ENCODE measurements at places on chromosomes 12 and 14.

DNA sequence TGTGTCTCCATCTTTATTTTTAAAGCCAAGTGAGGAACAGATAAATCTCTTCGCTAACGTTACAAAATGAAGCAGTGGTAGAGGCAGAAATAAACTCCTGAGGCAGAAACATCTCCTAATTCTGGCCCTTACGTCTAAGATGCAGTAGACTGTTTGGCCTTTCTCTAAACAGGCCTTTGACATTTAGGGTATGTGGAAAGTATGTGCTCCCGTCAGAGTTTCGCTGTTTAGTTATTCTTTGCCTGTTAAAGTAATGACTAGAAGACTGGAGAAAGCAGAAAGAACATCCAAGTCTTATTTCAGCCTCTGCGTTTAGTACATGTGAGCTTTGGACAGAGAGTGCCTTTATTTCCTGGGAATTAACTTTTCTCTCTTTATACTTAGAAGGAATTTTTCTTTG is 216.6 kb downstream of the RAD51B start:
- DNase-seq: no peak

DNA sequence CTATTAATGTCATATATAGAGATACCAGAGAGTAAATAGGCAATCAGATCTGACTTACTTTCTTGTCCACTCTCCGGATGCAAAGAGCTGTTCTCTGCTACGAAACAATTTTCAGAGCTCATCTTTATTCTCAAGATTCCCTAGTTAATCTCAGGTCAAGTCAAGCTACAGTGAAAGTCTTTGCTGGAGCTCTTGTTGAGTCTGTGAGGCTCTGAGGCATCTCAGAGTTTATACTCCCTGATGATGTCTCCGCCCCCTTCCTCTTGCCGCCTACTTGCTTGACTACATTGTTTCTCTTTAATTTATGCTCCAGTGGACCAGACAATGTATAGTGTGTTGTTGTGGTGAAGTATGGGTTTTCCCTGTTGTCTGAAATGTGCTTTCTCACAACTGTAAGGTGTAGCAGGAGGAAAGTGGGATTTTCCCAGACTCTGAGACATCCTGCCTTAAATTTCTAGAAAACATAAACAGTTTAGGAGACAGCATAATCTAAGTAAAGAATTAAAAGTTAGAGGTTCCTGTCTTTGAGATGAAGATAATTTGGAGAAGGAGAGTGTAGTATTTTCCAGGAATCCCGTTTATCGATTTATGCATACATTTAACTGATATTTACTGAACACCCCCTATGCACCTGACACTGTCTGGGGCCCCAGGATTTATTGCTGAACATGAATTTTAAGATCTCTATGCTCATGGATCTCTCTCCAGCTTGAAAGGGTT is at the start of gene CD69:
CD69 (minus strand) TSS at position 203 of the 720 bp plus-strand sequence; CDS start at position 122, 81 bp downstream.
- DNase-seq: no peak

DNA sequence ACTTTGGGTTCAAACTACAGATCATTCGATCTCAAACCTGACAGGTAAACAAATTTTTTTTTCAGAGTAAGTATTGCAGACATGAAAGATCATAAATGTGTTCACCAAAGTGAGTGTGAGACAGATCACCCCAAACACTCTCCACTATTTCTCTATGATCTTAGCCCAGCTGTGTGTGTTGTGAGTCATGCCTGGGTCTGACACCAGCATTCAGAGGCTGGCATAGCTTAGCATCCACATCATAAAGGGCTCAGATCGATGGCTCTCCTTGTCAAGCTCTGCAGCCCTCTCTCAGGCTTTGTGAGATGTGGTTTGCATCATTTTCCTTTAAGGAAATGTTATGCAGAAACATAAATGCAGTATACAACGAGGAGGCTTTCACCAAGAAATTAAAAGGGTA is 164.9 kb downstream of the ETV6 start:
- no peak for DNase-seq

DNA sequence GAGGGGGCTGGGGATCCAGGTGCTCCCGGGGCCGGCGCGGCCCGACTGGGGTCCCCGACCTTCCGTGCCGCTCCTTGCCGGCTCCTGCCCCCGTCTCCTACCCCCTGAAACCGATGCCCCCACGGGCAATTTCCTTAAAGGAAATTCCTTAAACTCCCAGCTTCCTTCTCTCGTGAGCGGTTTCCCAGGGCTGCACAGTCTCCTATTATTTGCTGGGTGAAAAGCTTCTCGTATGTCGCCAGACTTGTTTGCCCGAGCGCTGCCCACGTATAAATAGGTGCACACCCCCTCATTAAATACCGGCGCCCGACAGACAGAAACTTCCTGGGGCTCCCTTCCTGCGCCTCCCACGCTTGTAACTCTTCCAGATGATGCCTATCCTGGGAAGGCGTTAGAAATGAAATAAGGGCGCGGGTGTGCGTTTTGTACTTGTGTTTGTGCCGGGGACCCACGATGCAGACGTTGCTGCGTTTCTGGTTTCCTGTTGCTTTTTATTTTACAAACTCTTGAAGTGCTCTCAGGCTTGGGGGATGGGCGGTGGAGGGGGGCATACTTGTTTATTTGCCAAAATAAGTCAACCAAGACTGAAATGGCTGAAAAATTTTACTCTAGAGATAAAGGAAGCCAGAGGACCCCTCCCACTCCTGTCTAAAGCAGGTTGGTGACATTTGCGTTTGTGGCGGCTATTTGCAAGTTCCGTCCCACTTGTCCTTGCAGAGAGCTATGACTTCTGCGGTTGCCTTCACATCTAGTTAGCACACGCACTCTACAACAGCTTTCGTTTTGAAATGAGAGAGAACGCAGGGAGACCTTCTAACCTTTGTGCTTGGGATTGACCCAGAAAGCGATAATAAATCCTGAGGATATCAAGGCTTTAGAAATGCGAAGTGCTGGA is 1.0 kb downstream of the HIP1R start:
- no peak for DNase-seq

GRCh38 chr12:130872179-130873096 is 572 bp downstream of the RAN start:
- peak; percentile 46 for DNase-seq

GRCh38 chr12:93790472-93791152 is 113.4 kb downstream of the CRADD start:
- no peak for DNase-seq

GRCh38 chr12:80234667-80235066 is 135.3 kb downstream of the OTOGL start:
- no peak for DNase-seq

DNA sequence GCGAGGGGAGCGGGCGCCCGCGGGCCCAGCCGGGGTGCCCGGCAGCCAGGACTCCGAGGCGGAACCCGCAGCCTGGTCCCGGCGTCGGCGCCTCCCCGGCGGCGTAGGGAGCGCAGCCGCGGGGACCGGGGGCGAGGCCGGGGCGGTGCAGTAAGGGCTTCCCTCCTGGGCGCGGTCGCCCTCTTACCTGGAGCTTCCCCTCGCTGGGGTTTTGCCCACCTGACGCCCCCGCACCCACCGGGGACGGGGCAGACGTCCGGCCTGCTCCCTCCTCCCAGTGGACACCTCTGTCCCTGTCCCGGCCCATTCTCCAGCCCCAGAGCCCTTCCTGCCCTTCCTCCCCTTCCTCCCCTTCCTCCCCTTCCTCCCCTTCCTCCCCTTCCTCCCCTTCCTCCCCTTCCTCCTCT is 413 bp upstream of the TUBA1C start:
- no peak for DNase-seq

- no peak for DNase-seq
Measured at GRCh38 chr14:103370087-103370486, 15.1 kb upstream of the MARK3 start.

GRCh38 chr12:103050273-103050672 is 92.8 kb downstream of the ASCL1 start:
- no peak for DNase-seq

DNA sequence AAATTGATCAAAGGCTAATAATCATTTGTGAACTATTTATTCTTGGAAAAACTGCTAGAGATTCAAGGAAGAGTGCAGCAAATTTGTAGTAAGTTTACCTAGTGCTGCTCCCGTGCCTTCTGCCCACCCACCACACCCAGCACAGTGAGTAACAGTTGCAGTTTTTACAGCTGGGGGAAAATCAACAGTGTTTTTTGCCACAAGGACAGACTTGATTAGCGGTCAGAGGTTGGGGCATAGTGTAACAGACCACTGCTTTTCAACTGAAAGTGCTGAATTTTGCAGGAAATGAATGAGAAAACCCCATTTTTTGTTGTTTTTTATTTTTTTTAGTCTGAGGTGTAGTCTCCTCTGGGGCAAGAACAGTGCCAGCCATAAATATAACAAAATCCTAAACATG is 7.5 kb upstream of the KLRK1 start:
- DNase-seq: no peak

DNA sequence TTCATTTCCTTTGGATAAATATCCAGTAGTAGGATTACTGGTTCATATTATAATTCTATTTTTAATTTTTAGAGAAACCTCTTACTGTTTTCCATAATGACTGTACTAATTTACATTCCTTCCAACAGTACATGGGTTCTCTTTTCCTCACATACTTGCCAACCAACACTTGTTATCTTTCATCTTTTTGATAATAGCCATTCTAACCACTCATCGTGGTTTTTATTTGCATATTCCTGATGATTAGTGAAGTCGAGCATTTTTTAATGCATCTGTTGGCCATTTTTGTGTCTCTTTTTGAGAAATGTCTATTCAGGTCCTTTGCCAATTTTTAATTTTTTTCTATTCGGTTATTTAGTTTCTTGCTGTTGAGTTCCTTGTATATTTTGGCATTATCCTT is 457.7 kb upstream of the PDE3A start:
- DNase-seq: no peak

GRCh38 chr14:91473046-91473445 is 37.1 kb downstream of the PPP4R3A start:
- no peak for DNase-seq

DNA sequence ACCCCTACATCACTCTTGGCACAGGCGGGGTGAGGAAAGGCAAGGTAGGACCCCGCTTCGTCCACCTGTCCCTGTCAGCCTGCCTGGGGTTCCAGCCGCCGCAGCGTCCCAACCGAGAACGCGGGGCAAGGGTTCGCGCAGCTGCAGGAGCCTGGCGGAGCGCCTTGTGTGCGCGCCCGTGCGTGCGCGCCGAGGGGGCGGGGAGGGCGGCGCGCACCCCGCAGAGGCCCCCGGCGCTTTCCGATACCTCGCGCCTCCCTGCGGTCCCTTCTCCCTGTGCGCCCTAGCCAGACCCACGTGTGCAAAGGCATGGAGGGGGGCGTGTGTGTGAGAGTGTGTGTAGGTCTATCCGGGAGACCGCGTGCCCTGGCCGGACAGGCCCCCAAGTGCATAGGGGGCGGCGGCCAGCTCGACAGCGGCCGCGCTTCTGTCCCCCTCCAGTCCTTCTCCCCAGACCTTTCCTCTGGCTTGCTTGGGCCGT is 122.4 kb downstream of the TSPAN9 start:
- no peak for DNase-seq

DNA sequence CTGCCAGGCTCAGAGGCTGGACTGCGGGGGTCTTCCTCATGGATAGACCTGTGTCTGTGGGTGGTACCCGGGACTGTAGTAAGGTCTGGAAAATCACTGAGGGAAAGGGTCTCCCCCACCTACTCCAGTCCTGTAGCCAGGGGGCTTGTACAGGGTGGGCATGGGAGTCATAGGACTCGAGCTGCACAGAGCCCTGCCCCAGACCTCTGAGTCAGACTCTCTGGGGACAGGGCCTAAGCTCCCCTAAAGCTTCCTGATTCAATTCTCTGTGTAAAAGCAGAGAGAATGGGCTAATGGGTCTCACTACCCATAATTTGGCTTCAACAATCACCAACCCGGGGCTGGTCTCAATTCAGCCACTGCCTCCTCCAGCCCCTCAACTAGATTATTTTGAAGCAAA is 27.0 kb downstream of the LRTM2 start:
- no peak for DNase-seq

- DNase-seq: no peak
Measured at GRCh38 chr14:34964977-34965764, 17.6 kb upstream of the SRP54 start.

DNA sequence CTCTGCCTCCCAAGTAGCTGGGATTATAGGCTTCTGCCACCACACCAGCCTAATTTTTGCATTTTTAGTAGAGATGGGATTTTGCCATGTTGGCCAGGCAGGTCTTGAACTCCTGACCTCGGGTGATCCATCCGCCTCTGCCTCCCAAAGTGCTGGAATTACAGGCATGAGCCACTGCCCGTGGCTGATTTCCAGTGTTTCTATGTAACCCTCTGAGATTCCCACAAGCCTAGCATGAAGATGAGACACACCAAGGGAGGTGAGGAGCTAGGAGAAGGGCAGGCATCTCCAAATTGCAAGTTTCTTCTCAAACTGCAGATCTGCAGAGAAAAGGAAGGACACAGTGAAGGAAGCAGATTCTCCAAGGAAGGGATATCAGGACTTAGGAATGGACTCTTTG is 125.0 kb downstream of the CACNA1C start:
- no peak for DNase-seq

DNA sequence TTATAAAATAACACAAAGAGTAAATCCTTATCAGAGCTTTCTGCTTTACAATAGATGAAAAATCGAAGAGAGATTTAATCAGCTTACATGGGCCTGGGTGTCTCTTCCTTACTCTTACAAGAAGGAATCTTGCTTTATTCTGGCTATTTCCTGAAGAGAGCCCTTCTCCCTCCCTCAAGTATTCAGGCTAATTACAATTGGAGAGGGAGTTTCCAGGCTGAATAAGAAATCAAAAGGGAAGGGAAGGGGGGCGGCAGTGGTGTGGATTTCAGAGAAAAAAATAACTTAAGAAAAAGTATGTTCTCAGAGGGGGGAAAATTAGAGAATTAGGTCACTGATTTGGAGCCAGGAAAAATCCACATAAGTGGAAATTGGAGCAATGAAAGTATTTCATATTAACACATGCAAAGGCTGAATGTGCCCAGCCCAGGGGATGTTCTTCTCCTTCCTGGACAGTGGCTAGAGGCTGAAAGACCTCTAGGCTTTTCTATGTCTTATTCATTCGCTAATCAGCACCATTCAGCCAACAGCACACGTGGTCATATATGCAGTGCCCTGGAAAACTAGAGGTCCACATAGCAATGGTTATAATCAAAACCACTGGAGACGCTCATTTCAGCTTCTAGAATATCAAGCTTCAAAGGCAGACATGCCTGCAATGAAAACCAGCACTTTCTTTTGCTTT is 158.9 kb upstream of the BTG1 start:
- no peak for DNase-seq

DNA sequence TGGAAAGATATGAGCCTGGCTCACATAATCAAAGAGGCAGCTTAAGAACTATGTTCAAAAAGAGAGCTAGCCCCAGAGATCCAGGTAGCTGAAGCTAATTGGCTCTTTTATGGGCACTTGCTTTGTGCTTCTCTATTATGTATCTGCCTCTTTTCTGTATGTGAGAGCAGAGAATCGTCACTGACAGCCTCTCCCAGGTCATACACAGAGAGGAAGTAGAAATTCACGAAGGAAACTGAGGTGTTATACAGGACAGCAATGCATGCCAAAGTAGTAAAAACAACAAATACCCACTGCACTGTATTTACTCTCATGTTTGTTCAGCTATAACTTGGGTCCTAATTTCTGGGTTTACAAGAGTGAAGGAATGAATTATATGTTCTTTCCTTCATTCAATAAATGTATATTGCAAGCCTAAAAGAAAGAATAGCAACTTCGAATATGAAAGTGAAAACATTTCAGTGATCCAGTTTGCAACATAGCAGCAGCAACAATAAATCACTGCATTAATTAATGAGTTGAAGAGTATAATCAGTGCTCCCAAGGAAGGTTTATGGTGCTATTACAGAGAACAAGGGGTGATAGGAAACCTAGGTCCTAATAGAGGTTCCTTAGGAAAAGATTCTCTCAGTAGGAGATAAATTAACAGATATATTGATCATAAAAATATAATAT is 47.1 kb upstream of the ATXN7L3B start:
- no peak for DNase-seq

GRCh38 chr12:93824514-93825500 is 147.6 kb downstream of the CRADD start:
- no peak for DNase-seq

Measured in amygdala (tissue), 56 donors.